Right cardiac atrium (tissue), 5 donors: ENCODE measurements at places on chromosomes 6 and 20. TPM values are rescaled to one million over a fixed set of nuclear protein-coding genes. Genes with fewer than 3 reads are reported as not detected.

RNF5 gene
- 75.1 TPM for total RNA-seq

GABRR1 gene
- not detected for total RNA-seq

HAO1 gene
- not detected for total RNA-seq

FOXC1 gene
- 21.6 TPM for total RNA-seq

SIRPB1 gene
- total RNA-seq: 0.35 TPM

SNAI1 gene
- total RNA-seq: 3.1 TPM

NKAIN2 gene
- 1.3 TPM for total RNA-seq

SH3BGRL2 gene
- 8.7 TPM for total RNA-seq

CDH26 gene
- 1.2 TPM for total RNA-seq

OLIG3 gene
- not detected for total RNA-seq

TFAP2C gene
- 0.39 TPM for total RNA-seq

RHAG gene
- 1.3 TPM for total RNA-seq

FERMT1 gene
- 1.8 TPM for total RNA-seq

FOXF2 gene
- total RNA-seq: 0.53 TPM

BPIFB3 gene
- not detected for total RNA-seq

NXT1 gene
- 8.9 TPM for total RNA-seq

DLL1 gene
- 29.2 TPM for total RNA-seq

PNLDC1 gene
- not detected for total RNA-seq

CCNC gene
- 23.4 TPM for total RNA-seq

PTPRK gene
- total RNA-seq: 42.7 TPM

FAM83D gene
- total RNA-seq: 0.95 TPM
